Kidney glomerular epithelial cell (primary cell): ENCODE measurements at places on chromosomes 11 and 22.

DNA sequence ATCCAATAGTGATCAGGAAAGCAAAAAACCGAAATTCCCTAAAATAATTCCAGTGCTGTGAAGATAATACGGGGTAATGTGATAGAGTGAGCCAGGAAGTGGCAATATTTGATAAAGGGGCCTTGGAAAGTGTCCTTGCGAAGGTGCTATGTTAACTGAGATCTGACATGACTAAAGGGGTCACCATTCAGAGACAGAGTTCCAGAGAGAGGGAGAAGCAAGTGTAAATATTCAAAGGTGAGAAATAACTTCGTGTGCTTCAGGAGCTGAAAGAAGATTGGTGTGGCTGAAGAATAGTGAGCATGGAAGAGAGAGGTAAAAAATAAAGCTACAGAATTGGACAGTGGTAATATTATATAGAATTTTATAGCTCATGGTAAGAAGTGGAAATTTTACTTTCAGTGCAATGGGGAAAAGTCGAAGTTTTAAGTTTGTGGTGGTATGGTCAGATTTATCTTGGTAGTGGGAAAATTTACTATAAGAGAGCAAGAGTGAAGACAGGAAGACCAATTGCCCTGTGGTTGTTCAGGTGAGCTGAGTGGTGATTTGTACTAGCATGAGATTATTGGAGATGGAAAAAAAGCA is 164.5 kb downstream of the JRKL start:
- no peak for DNase-seq

GRCh38 chr11:114556135-114556534 is 3.5 kb downstream of the NXPE1 start:
- no peak for DNase-seq

- no peak for DNase-seq
Measured at GRCh38 chr11:12494699-12495098, 117.3 kb downstream of the PARVA start.

GRCh38 chr22:29870574-29870973 is 12.4 kb upstream of the MTMR3 start:
- DNase-seq, result peak; percentile 87

DNA sequence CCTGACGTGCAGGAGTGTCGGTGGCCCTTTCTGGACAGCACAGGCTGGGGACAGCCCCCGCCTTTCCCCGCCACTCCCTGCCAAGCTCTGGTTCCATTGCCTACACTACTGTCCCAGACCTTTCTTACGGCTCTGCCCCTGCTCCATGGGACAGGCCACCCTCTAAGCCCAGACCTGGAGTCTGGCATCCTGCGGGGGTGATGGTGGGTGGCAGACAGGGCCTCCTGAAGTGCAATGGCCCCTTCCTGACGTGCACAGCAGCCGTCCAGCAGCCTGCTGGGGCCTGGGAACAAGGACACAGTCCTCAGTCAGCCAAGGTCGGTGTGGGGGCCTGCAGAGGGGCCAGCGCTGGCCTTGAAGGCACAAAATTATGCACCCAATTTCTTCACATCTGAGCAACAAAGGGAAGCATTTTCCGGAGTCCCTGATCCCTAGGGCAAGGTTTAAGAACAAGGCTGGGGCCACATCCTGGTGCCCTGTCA is 79.7 kb upstream of the KCNQ1OT1 start:
- DNase-seq, result no peak

GRCh38 chr11:5679811-5680210 is 5.1 kb downstream of the TRIM5 start:
- no peak for DNase-seq

DNA sequence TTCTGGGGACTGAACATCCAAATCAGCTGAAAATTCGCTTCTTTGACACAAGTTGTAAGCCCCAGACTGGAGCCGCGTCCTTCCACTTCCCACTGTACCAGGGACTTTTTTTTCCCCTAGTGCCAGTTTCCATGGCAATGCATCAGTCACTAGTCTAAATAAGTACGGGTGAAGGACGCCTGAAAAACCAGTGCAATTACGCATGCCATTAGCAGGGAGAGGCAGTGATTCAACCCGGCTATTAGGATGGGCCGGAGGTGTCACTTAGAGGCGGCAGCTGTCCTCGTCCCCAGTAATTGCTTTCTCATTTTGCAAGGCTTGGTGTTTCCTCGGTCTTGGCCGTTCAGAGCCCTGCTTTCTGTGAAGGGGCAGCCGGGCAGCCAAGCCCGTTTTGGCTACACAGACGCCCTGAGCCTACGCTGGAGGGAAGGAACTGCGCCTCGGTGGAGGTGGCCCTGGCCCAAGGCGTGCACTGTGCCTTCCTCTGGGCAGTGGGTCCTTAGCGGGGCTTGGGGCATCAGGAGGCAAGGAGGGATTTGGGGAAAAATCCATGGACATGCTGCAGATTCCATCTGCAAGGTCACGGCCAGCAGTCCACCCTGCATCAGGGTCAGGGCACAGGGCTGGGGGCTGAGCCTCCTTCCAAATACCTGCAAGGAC is 319.7 kb downstream of the CTTN start:
- no peak for DNase-seq

DNA sequence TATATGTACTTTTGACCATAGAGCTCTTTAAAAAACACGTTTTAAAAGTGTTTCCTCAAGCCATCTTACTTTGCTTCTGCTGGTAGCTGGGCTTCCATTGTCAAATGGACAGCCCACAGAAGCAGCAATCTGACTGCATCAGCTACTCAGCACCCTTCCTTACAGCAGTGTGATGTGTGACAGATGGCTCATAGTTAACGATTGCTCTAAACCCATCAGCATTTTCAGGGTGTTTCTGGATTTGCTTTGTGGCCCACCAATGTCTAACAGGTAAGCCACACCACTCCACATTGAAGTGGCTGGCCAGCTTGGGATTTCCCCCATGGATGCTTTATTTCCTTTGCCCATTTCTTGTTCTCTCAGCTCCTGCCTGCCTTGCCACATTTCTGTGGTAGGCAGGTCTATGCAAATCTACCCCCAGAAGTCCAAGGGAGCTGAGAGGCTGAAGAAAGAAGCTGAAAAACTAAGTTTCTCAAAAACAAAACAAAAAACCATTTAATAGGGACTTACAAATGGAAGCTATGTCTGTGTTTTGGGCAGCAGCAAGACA is 7.3 kb upstream of the FAR1 start:
- DNase-seq, result no peak

DNA sequence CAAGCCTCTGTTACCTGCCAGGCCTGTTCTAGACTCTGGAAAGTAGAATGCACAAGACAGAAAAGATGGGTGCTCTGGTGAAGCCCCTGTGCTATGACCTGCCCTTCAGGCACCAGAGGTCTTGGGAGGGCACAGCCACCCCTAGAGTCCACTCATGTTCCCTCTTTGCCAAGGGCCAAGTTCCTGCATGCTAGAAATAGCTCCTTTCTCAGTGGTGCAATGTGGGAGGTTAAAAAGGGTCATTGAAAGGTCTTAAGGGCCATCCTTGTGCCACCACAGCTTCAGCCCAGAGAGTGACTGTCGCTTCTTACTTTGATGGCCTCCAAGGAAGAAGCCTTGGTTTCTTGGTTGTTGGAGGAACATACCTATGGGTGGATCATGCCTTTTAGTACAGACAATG is 84.6 kb upstream of the PARVA start:
- DNase-seq, result no peak

DNA sequence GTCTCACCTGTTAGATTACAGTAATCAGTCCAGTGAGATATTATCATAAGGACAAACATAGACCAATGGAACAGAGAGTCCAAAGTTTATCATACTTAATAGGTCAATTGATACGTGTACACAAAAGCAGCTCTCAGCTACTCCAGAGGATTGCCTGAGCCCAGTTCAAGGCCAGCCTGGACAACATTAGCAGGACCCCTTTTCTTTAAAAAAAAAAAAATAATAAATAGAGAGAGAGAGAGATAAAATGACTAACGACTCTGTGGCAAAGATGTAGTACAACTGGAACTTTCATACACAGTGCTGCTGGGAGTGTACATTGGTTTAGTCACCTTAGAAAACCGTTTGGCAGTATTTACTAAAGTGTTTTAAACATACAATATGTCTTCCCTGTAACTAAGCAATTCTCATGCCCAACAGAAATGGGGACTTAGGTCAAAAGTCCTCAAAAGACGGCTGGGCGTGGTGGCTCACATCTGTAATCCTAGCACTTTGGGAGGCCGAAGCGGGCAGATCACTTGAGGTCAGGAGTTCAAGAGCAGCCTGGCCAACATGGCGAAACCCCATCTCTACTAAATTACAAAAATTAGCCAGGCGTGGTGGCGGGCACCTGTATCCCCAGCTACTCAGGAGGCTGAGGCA is 10.6 kb downstream of the SNX32 start:
- no peak for DNase-seq

DNA sequence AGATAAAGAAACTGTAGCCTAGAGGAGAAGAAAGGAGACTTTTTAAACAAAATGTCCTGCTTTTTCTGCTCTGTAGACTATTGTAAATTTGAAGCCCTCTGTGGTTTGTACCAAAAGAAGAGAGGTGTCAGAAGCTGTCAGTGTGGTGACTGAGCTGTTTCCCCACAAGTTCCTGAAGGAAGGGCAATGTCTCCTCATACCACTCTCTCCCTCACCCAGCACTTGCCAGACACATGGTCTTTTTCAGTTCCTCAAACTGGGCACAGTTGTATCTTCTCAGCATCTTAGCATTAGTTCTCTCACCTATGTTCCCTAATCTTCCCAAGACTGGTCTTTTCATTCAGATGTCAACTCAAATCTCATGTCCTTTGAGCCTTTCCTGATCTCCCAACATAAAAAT is 4.3 kb downstream of the BCO2 start:
- DNase-seq, result no peak

DNA sequence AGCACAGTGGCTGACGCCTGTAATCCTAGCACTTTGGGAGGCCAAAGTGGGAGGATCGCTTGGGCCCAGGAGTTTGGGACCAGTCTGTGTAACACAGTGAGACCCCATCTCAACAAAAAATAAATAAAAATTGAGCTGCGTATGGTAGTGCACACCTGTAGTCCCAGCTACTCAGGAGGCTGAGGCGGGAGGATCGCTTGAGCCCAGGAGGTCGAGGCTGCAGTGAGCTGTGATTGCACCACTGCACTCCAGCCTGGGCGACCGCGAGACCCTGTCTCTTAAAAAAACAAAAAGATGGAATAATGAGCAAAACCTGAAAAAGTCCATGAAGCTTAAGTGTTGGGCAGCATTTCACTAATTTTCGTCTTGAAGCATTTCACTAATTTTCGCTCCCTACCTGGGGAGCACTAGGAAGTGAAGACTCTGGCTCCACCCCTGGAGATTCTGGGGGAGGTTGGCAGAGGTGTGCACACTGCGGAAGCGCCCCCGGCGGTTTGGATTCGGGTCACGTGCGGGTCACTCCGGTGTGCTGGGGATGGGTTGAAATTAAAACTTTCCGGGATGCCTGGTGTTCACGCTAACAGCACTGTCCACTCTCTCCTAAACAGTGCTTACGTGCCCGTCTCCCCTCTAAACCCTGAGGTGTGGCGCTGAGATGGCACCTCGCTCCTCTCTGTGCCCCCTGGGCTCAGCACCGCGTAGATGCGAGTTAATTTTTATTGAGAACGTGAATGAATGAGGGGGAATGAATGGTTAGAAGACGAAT is 906 bp upstream of the NAA40 start:
- no peak for DNase-seq

GRCh38 chr11:30652801-30653200 is 66.6 kb upstream of the MPPED2 start:
- no peak for DNase-seq

- no peak for DNase-seq
Measured at GRCh38 chr11:57460022-57460757, at the start of gene RTN4RL2. Gene RTN4RL2 (plus strand): TSS chr11:57460528. CDS start chr11:57460866, 338 bp downstream.

DNA sequence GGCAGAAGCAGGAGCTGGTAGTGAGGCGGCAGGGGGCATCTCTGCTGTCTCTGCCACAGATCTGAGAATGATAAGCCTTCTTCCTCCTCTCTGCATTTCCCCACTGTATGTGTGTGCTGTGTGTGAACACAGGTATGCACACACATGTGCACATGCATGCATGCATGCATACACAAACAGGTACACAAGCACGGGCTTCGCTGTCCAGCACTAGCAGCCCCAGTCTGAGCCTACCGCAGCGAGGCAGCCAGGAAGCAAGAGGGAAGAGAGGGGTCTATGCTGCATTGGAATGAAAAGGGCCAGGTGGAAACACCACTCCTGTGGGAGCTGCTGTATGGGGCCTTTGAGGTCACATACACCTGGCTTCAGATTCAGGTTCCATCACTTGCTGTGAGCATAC is 62.4 kb downstream of the TMPRSS5 start:
- no peak for DNase-seq

GRCh38 chr22:50730013-50730891 is 7.8 kb upstream of the ACR start:
- no peak for DNase-seq

DNA sequence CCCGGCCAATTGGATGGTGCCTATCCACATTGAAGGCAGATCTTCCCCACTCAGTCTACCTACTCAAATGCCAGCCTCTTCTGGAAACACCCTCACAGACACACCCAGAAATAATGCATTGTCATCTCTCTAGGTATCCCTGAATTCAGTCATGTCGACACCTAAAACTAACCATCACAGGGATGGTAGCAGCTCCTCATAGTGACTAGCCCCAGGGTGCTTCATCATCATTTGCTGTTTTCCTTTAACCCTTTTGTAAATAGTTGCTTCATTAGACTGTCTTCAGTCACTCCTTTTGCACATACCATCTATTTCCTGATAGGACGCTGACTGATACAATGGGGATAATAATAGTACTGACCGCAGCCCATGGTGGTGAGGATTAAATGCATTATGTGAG is 18.8 kb upstream of the AMOTL1 start:
- no peak for DNase-seq

GRCh38 chr11:69252490-69252837 is 41.5 kb upstream of the MYEOV start:
- DNase-seq, result no peak

GRCh38 chr11:61511383-61511782 is 2.8 kb downstream of the LRRC10B start:
- no peak for DNase-seq

GRCh38 chr22:35475545-35475944 is 65.1 kb upstream of the RASD2 start:
- no peak for DNase-seq

DNA sequence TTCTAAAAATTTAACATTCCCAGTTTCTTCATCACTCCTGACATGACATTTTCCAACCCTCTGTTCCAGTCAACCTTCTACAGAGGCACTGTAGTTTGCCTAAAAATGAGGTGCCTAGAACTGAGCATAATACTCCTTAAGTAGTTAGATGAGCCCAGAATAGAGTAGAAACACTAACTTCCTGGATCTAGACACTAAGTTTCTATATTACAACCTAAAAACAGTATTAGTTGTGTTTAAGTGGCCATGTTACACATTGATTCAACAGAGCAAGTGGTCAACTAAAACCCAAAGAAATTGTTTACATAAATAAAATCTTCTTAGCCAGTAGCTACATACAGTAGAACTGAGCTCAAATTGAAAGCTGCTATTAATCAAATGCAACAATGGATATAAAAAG is 1.3 kb downstream of the HPS5 start:
- no peak for DNase-seq

GRCh38 chr11:64449381-64450167 is 90.6 kb downstream of the RPS6KA4 start:
- DNase-seq, result peak; percentile 46

GRCh38 chr11:102111011-102111786 is 952 bp downstream of the YAP1 start:
- peak; percentile 68 for DNase-seq
